ENCODE measurements at places on chromosomes 3 and 15.

- no peak for DNase-seq
Measured at GRCh38 chr3:45409369-45409768, 21.0 kb downstream of the LARS2 start.

GRCh38 chr3:153547970-153548369, 385.9 kb downstream of the RAP2B start:
- DNase-seq, result no peak

- no peak for DNase-seq
Measured at GRCh38 chr15:48447058-48447457, 115.8 kb downstream of the DUT start.

DNA sequence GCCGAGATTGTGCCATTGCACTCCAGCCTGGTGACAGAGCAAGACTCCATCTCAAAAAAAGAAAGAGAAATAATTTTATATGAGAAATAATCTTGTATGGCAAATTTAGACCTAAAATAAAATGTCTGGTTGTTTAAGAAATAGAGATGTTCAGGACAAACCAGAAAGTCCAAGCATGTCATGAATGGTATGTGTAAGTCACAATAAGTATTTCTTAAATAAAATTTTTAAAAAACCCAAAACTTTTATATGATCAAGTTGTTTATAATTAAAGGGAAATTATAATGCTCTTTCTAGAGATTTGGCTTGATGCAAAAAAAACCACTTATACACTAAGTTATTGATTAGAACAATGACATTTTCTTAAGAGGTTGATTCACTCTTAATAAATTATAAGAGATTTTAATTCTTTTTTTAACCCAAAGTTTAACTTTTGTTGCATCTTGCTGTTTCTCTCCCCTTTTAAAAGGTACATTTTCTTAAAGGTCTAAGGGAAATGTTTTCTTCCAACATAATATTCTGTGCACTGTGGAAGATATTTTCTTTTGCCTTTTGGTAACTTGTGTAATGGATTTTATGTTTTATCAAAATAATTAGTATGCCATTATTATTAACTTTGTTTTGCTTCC, 105.7 kb downstream of the RTP4 start:
- no peak for DNase-seq

- DNase-seq, result no peak
Measured at GRCh38 chr3:105444725-105445124, 78.0 kb downstream of the ALCAM start.

- no peak for DNase-seq
Measured at GRCh38 chr3:5205165-5205941, 17.8 kb downstream of the EDEM1 start.
